ENCODE measurements at places on chromosomes 16 and 17. TPM values are rescaled to one million over a fixed set of nuclear protein-coding genes. Genes with fewer than 3 reads are reported as not detected.

DNA sequence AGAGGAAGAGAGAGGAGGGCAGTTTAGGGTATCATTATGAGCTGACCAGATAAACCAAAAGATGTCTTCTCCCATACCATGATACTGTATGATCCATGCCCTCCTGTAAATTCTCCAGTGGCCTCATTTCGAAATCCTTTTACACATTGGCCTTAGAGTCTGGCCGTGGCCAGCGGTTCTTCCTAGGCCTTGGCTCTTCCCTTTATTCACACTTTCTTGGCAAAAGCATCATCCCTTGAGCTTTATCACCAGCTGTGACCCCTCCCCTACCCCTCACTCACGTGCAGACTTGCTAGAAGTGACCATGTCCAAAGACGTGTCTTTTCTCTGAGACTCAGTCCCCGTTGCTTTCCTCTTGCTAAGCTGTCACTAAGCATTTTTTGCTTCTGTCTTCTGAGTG, 22.8 kb downstream of the KATNIP start:
- H3K27me3 ChIP-seq = no peaks in the 10 kb centered on the region
- no peaks in the 10 kb centered on the region for H3K36me3 ChIP-seq
- no peaks in the 10 kb centered on the region for H3K4me1 ChIP-seq
- no peak overlapping the region for H3K4me3 ChIP-seq
- H3K27ac ChIP-seq = no peak overlapping the region

- peaks cover 5% of the 10 kb centered on the region for H3K27me3 ChIP-seq
- no peaks in the 10 kb centered on the region for H3K36me3 ChIP-seq
- H3K27ac ChIP-seq = no peak overlapping the region
- no peak for DNase-seq
Measured at GRCh38 chr16:15810411-15810810, 46.4 kb downstream of the MYH11 start.

DNA sequence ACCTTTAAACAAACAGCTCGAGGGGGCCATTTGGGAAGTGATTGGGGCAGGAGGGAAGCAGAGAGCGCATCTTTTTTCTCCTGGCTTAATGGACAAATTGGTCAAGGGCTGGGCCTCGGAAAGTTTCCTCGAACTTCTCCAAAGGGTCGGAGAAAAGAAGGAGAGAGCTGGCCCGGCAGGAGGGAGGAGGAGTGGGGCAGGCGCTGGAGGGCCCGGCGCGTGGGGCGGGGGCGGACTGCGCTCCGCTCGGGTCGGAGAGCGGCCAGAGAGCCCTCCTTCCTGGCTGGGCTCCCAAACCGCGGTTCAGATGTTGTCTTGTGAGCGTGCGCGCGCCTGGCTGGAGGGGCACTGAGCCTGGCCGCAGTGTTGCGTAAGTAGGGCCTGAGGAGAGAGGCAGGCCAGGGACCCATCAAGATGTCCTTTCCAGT, 1.2 kb downstream of the MMP2 start:
- H3K36me3 ChIP-seq = no peaks in the 10 kb centered on the region
- peaks cover 31% of the 10 kb centered on the region for H3K27me3 ChIP-seq
- no peak overlapping the region for H3K27ac ChIP-seq
- DNase-seq = no peak
- H3K4me3 ChIP-seq = no peak overlapping the region

DNA sequence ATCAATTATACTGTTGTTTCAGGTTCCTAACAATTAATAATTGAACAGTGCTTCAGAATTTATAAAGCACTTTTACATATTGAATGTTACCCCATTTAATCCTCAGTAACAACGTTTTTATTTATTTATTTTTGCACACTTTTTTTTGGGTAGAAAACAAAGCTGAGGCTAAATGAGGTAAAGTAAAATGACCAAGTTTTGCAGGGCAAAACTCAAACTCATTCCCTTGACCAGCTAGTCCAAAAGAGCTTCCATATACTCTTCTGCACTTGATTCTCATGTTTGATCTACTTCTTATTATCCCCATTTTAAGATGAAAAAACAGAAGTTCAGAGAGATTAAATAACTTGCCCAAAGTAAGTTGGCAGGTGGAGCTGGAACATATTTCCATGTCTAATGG, 81.1 kb upstream of the NACA2 start:
- H3K27me3 ChIP-seq = peaks cover 10% of the 10 kb centered on the region
- H3K4me1 ChIP-seq = no peaks in the 10 kb centered on the region
- no peak for DNase-seq

DNA sequence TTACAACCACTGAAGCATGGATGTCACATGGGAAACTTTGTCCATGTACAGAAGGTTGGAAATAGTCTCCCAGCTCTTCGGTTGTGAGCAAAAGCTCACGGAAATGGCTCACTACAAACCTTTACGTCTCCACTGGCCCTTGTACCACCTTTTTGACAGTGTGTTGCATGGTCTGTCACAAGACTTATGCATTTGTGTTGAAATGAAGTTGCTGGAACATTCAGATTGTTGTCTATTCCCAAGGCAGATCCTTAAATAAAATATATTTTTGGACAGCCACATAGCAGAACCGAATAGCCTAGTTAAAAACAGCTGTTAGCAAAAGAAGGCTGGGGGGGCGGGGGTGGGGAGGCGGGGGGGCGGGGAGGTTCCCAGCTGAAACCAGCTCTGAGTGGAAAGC, 39.2 kb downstream of the KNOP1 start:
- no peak for DNase-seq
- H3K36me3 ChIP-seq = peaks cover 29% of the 10 kb centered on the region
- H3K4me1 ChIP-seq = no peaks in the 10 kb centered on the region
- H3K27me3 ChIP-seq = no peaks in the 10 kb centered on the region
- H3K27ac ChIP-seq = no peak overlapping the region

DNA sequence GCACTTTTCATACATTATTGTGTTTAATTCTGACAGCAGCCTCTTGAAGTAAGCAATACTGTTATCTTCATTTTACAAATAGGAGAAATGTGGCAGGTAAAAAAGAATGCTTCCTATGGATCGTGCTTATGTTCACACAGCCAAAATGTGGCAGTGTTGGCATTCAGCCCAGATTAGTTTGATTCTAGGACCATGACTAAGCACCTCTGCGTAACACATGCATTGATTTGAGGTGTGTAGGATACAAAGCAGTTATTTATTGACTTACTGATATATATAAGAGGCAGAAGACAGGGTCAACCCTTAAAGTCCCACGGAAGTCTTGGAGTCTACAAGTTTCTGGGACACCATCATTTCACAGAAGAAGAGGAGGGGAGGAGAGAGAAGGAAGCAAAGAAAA, 1144.4 kb upstream of the GOT2 start:
- no peaks in the 10 kb centered on the region for H3K36me3 ChIP-seq
- no peak overlapping the region for H3K27ac ChIP-seq
- no peaks in the 10 kb centered on the region for H3K4me1 ChIP-seq
- no peak overlapping the region for H3K4me3 ChIP-seq
- H3K27me3 ChIP-seq = no peaks in the 10 kb centered on the region

DNA sequence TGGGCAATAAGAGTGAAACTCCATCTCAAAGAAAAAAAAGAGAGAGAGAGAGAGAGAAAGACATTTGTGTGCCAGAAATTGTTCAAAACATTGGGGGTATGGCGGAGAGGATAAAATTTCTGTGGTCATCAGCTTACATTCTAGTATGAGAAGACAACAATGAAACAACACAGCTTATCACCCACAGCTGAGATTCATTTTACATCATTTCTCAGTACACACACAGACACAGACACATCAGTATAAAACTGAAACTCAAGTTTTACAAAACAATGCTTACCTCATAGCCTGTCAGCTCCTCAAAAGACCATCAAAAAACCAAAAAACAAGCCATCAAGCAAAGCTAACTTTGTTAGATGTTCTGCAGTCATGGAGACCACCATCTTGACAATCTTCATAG, 31.4 kb upstream of the CNEP1R1 start:
- no peak for DNase-seq
- H3K27ac ChIP-seq = no peak overlapping the region
- H3K4me1 ChIP-seq = no peaks in the 10 kb centered on the region
- no peaks in the 10 kb centered on the region for H3K36me3 ChIP-seq

- no peaks in the 10 kb centered on the region for H3K4me1 ChIP-seq
- no peak for DNase-seq
- no peak overlapping the region for H3K4me3 ChIP-seq
- no peaks in the 10 kb centered on the region for H3K27me3 ChIP-seq
- no peak overlapping the region for H3K27ac ChIP-seq
- H3K36me3 ChIP-seq = no peaks in the 10 kb centered on the region
Measured at GRCh38 chr16:48971571-48972077, 310.0 kb downstream of the CBLN1 start.

- H3K36me3 ChIP-seq = peaks cover 54% of the 10 kb centered on the region
- H3K27ac ChIP-seq = peak overlapping the region; percentile 77
Measured at GRCh38 chr17:8375738-8376259, 705 bp downstream of the KRABD2 start.

DNA sequence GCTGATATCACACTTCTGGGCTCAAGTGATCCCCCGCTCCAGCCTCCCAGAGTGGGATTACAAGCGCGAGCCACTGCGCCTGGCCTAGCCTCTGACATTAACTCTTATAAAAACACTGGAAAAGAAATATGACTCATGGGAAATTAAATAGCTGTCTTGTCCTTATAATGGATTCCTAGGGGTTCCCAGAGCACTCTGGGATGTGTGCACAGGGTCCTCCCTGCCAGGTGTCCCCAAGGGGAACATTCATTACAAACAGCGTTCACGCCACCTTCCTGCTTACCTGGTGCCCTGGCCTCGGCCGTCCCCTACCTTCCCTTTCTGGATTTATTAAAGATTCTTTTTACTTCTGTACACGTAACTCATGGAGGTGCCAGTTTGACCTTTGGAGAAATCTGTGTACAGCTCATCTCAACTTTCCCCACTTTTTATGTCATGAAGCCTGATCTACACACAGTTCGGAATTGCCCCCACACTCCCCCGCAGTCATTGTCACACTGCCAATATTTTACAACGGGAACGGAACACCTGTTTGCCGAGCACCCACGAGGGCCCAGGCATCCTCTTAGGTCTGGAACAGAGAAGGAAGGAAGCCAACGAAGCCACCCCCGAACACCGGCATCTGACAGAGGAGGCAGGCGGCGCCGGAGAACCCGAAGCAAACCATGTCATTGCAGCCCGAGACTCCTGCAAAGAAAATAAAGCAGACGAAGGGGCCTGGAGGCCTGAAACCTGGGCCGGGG, 39.7 kb upstream of the MEAK7 start:
- peaks cover 37% of the 10 kb centered on the region for H3K36me3 ChIP-seq
- H3K27ac ChIP-seq = peak overlapping the region; percentile 87
- DNase-seq = peak; percentile 84
- no peaks in the 10 kb centered on the region for H3K27me3 ChIP-seq

GRCh38 chr17:43465049-43465448, 18.7 kb upstream of the DHX8 start:
- H3K27ac ChIP-seq = no peak overlapping the region
- DNase-seq = no peak
- no peak overlapping the region for H3K4me3 ChIP-seq
- no peaks in the 10 kb centered on the region for H3K4me1 ChIP-seq
- H3K27me3 ChIP-seq = peaks cover 2% of the 10 kb centered on the region

DNA sequence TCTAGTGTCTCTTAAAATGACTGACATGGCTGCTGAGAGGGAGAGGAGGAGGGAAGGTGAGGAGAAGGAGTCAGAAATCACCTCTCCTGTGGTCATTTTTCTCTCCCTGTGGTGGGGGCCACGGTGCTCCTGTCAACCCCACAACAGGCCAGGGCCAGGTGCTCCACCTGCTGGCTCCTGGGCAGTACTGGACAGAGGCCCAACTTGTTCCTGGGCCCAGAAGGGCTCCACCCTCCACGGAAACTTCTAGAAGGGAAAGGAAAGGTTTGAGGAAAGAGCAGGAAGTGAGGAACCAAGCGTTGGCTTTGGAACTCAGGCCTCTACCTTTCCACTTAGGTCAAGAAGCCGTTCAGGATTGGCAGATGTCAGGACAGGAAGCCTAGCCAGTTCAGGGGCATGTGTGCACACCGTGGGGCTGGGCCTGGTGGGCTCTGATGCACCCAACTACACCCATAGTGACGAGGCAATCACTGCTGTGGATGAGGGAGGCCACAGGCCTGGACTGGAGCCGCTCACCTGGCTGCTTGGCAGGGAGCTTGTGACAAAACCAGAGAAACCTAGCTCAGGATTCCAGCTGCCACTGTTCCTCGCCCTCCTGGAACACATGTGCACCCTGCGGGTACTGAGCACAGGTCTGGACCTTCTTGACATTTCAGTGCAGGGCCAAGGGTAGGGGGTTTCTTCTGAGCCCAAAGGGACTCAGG, 36.1 kb downstream of the WNT3 start:
- no peak overlapping the region for H3K27ac ChIP-seq
- H3K36me3 ChIP-seq = no peaks in the 10 kb centered on the region
- DNase-seq = peak; percentile 48
- no peaks in the 10 kb centered on the region for H3K4me1 ChIP-seq
- H3K27me3 ChIP-seq = peaks cover 2% of the 10 kb centered on the region

DNA sequence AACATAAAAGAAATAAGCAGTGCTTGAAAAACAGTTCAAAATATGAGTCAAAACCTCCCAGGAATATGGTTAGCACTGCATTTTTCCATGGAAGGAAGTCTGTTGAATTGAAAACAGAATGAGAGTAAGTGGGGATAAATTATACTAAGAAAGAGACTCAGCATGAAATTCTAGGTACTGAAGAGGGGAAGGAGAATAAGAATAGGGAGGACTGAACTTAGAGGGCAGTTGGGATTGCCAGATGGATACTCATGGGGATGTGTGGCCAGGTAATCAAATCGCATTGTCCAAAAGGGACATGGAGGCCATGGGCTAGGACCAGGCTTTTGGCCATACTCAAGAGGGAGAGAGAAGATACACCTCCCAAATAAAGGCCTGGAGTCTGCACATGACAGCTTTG, 247.9 kb downstream of the CDH13 start:
- H3K36me3 ChIP-seq = no peaks in the 10 kb centered on the region
- H3K4me1 ChIP-seq = no peaks in the 10 kb centered on the region

GRCh38 chr17:66319226-66319625, 16.8 kb downstream of the PRKCA start:
- DNase-seq = no peak
- no peaks in the 10 kb centered on the region for H3K27me3 ChIP-seq
- H3K36me3 ChIP-seq = peaks cover 74% of the 10 kb centered on the region
- peaks cover 48% of the 10 kb centered on the region for H3K4me1 ChIP-seq

EVI2A gene
- 31.7 TPM for total RNA-seq

TBC1D26 gene
- 0.76 TPM for total RNA-seq

GFAP gene
- not detected for total RNA-seq

FGF11 gene
- total RNA-seq = 16.6 TPM

KRTAP2-2 gene
- not detected for total RNA-seq

CCNF gene
- total RNA-seq = 43.5 TPM

Measured in activated CD8-positive, alpha-beta T cell treated with anti-CD3 and anti-CD28 coated beads for 36 hours (primary cell).